ENCODE measurements at places on chromosomes 12 and 14.

DNA sequence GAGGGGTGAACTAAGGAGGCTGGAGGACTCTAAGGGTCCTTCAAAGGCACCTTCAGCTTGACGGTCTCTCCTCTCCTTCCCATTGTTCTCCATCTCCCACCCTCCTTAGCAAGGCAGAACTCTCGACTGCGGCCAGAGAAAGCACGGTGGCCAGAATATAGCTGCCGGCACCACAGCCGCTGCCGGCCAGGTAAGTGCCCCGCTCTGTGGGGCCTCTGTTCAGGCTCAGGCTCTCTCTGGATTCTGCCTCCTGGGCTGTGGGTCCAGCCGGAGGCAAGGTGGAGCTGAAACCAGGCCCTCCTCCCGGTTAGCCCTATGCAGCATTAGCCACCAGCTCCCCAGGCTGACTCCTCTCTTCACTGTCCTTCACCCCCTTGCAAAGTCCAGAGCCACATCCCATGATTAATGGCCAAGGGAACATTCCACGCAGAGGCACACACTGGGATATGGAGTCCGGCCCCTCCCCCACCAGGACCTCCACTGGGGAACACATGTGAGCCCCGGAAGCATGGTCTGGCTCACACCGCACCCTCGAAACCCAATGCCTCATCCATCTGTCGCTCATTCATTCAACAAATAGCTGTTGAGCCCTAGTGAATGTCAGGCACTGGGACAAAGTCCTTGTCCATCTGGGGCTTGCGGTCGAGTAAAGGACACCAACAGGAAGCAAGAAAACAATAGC lies 25.2 kb downstream of the LTBP2 start:
- no peak for DNase-seq

DNA sequence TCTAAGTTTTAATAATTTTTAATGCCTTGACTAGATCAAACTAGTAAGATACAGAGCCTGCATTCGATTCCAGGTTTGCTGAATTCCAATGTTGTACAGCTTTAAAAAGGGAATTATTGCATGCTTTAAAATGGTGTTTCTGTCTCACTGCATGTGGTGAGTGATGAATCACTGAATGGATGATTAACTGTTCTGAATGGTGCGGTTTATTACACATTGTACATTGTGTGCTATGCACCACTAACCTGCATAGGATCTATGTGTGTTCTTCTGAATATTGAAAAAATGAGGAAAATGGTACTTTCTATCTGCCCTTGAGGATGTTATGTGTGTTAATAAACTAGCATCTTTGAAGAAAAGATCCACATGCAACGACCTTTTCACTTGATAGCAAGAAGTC lies 231.7 kb downstream of the NRXN3 start:
- DNase-seq, result no peak

DNA sequence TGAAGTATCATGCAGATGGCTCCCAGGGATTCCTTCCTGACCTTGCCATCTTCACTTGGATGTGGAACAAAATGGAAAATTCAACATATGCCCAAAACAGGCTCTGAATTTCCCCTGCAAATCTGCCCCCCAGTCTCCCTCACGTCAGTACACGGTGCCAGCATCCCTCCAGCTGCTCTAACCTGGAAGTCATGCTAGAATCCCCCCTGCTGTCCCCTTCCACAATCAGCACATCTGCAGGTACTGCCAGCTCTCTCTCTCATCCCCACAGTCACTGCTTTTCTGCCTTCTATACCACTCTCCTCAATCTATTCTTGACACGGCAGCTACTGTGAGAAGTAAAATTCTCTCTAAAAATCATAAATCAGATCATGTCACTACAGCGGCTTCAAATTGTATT lies 21.6 kb downstream of the GALNT6 start:
- DNase-seq, result no peak

GRCh38 chr14:31578792-31579501 lies 17.7 kb downstream of the NUBPL start:
- DNase-seq, result no peak

- no peak for DNase-seq
These were observed 168.6 kb downstream of the TMTC3 start for GRCh38 chr12:88310666-88311065.

GRCh38 chr14:74942181-74942580 lies 13.2 kb downstream of the PGF start:
- no peak for DNase-seq

DNA sequence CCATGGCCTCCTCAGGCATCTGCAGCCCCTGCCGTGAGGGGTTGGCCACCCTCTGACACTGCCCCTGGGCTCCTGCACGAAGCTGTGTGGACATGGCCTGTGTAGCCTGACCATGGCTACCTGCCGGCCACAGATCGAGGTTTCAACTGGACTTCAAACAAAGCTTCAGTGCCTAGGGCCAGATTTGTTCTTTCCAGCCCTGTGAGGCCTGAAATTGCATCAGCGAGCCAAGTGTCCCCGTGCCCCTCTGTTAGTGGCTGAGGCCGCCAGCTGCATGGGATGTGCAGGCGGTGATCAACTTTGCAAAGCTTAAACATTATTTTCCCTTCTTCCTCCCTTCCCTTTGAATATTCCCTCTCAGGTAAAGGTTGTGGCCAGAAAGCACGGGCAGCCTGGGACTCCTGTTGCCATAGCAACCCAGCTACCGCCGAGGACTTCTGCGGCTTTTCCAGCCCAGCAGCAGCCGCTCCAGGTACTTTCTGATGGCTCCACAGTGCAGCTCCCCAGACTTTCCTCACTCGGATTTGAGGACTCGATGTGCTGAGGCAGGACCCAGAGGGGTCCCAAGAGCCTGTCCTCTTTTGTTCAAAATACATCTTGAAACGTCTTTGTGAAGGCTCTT lies 35.8 kb downstream of the DDX51 start:
- DNase-seq, result no peak

- no peak for DNase-seq
These were observed 20.0 kb downstream of the BORCS5 start for GRCh38 chr12:12376646-12377448.

GRCh38 chr12:24049728-24050127 lies 100.3 kb upstream of the SOX5 start:
- no peak for DNase-seq

GRCh38 chr12:22702690-22703089 lies 77.7 kb downstream of the ETNK1 start:
- no peak for DNase-seq

- DNase-seq, result peak; percentile 25
These were observed 658.5 kb upstream of the MGAT4C start for GRCh38 chr12:86914721-86915120.

Data from iPS DF 19.7 (cell line).